ENCODE measurements at places on chromosomes 5 and 9.

- DNase-seq: no peak
Observed at GRCh38 chr5:59299006-59299405, 594.5 kb downstream of the PDE4D start.

- no peak for DNase-seq
Observed at GRCh38 chr9:96186591-96187011, 115.4 kb downstream of the HSD17B3 start.

DNA sequence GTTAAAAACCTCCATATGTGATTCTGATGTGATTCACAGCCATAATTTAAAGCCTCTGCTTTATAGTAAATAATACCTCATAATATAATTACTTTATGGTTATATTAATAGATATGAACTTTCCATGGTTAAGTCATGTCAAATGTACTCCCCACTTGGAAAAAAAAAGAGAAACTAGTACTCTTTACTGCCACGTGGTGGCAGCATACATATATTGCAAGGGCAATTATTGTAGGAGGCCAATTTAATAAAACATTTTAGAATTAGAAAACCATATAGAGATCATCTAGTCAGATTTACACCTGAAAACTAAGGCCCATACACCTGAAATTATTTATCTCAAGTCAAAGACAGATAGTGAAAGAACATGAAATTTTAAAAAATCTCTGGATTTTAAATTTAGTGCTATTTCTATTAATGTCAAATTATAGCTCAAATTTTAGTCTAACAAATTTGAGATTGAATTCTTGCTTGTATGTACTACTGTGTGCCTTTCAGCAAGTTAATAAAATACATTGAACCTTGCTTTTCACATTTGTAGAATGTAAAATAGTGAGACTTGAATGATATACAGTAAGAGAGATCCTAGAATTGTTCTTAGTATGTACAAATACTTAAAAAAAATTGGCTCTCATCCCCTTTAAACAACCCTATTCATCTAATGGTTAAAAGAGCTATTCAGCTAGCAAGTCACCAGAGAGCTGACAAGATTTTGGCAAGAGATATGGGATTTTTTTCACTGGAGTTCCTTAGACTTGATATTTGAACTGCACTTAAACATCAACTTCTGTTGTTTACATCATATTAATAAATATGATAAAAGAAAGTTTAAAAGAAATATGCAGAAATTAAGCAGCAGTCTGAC is 603.8 kb downstream of the TLE4 start:
- peak; percentile 56 for DNase-seq

- no peak for DNase-seq
Observed at GRCh38 chr5:147487031-147487750, 22.7 kb downstream of the DPYSL3 start.

DNA sequence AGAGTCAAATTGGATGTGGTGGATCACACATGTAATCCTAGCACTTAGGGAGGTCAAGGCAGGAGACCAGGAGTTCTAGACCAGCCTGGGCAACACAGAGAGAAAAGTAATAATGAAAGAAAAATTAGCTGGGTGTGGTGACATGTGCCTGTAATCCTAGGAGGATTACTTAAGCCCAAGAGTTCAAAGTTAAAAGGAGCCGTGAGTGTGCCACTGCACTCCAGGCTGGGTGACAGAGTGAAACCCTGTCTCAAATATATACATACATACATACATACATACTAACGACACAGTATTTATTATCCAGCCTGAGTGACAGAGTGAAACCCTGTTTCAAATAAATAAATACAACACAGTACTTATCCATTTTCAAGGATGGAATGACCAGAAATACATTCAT is 180.3 kb downstream of the BNC2 start:
- no peak for DNase-seq

- DNase-seq: no peak
Observed at GRCh38 chr9:131657940-131658339, 81.9 kb downstream of the RAPGEF1 start.
